ENCODE measurements at places on chromosomes 11 and 22. TPM values are rescaled to one million over a fixed set of nuclear protein-coding genes. Genes with fewer than 3 reads are reported as not detected.

The RTN4R gene
- total RNA-seq = 4.0 TPM

The CDHR5 gene
- not detected for total RNA-seq

The SYNGR1 gene
- 8.4 TPM for total RNA-seq

The MMP13 gene
- total RNA-seq = not detected

The LRRC74B gene
- total RNA-seq = not detected

The CDC42BPG gene
- 0.29 TPM for total RNA-seq

The GALNT18 gene
- 1.1 TPM for total RNA-seq

The HSPB2 gene
- total RNA-seq = not detected

The FHIP1B gene
- total RNA-seq = 9.4 TPM

The FAM111A gene
- total RNA-seq = 23.6 TPM

Data from myometrial cell (primary cell).